Stimulated activated CD4-positive, alpha-beta T cell treated with anti-CD3 and anti-CD28 coated beads, Interleukin-12 subunit alpha, Interleukin-12 subunit beta, amount 100 ng/mL, for 48 hours (primary cell): ENCODE measurements at places on chromosomes 1 and 21.

- DNase-seq, result no peak
Observed at GRCh38 chr1:25571522-25571970, 28.1 kb downstream of the LDLRAP1 start.

DNA sequence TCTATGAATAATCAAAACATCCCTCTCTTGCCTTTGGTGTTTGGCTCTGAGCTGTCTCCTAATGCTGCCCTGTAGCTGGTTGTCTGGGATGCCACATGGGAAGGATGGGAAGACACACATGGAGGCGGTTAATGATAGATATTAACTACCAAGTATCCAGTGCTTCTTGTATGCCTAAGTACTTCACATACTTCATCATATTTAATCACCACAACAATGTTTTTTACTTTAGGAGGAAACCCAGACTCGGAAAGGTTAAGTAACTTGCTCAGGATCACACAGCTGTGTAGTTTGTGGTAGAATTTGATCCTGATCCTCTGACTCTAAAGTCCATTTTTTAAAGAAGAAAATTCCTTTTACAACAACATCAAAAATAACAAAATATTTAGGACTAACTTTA, 88.0 kb downstream of the HHAT start:
- DNase-seq, result no peak

DNA sequence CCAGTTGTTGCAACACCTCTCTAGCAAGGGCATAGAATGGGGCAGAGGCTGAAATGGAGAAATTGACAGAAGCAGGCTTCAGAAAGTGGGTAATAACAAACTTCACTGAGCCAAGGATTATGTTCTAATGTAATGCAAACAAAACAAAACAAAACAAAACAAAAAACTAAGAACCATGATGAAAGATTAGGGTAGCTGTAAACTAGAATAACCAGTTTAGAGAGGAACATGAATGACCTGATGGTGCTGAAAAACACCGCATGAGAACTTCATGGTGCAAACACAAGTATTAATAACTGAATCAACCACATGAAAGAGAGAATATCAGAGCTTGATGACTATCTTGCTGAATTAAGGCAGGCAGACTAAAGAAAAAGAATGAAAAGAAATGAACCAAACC, 1707.7 kb downstream of the BRINP3 start:
- no peak for DNase-seq

- DNase-seq, result no peak
Observed at GRCh38 chr1:39426346-39426745, 65.1 kb upstream of the BMP8A start.

GRCh38 chr1:54928327-54928726, 41.3 kb upstream of the DHCR24 start:
- DNase-seq, result no peak

- no peak for DNase-seq
Observed at GRCh38 chr1:114353262-114353661, 157.7 kb downstream of the TRIM33 start.

DNA sequence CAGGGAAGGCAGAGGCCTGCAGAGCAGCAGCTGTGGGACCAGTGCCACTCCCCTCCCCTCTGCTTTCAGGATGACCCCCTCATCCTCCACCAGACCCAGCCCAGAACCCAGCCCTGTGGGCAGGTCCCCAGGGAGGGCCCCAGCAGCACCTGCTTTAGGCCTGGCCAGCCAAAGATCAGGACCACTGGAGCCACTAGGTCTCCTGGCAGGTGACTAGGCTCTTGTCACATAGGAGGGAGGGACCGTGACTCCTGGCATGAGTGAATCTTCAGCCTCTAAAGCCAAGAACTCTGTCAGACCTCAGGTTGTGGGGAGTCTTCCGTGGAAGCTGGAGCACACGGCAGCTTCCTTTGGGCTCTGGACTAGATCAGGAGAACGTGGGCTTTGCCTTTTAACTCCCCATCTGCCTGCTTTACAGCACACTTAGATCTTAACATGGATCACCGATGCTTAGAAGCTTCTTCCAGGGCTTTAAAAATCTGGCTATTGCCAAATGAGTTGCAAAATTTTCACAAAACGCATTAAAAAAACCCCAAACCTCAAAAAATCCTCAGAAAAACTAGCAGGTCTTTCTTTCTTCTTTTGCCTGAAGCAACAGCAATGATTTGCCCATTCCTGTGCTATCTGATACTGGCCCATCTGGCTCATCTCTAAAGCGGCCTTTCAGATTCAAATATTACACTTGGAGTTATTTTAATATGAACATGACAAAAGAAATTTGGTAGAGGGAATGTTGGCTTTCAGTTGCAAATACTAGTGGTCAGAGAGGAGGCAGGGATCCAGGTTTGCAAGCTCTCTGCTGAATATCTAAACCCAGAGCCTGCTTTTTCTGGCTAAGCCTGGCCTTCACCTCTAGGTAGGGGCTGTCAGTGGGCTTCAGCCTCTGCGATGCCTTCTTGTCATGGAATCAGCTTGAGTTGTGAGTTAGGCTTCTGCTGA, 235.2 kb downstream of the SDCCAG8 start:
- no peak for DNase-seq

DNA sequence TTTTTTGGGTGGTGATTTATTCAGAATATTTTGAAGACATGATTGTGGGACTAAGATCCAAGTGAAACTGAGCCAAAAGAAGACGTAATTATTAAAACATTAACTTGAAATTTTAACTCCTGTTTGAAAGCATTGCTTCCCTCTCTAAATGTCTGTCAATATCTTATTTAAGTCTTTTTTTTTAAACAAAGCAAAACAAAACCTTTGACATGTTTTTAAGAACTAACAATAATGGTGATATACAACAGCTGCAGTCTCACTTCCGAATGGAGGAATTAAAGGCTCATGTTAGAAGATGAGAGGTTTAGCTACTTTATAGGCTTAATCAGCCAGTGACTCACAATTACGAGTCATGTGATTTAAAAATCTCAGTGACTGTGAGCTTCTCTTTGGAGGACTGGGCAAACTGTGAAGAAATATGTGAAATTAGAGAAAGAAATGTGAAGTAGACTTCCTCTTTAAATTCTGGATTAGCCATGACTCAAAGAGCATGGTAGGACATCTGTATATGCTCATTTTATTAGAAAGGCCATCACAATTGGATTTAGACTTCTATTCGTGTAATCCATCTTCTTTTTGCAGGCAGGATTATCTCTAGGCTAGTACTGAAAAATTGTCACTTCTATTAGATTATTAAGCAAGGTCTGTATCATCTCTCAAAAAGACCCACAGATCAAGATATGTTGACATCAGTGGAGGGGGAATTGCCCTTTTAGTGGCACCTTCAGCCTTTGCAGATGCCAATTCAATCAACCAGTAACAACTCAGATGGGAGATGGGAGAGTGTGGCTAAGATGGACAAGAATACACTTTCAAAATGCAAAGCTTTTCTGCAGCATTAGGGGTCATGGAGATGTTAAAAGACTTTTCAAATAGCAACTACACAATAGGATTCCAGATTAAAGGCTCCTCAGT, 28.7 kb downstream of the KCNA3 start:
- no peak for DNase-seq

DNA sequence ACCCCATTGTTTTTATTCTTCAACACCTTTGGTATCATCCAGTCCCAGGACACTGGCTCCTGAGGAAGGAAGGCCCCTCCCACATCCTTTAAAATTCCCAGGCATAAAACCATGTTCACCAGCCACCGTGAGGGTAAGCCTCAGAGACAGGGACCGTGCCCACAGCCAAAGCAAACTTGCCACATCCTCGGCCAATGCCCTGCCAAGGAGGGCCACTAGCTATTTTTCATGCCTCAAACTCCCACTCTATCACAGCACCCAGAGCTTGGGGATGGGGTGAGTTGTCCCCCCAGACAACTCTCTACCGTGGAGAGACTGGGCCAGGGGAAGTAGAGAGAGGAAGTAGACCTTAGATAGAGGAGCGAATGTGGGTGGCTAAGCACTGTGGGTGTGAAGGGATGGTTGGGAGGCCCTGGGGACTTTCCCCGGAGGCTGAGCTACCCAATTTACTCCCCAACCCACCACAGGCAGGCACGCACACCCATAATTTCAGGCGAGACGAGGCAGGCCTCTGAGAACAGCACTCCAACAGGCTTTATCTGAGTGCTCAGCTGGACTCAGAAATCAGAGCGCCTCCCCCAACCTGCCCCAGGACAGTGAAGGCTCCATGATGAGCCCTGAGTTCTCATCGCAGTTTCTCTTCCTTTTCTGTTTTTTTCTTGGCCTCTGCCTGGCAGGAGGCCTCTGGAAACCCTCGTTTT, 15.9 kb upstream of the BTG2 start:
- DNase-seq, result peak; percentile 84

DNA sequence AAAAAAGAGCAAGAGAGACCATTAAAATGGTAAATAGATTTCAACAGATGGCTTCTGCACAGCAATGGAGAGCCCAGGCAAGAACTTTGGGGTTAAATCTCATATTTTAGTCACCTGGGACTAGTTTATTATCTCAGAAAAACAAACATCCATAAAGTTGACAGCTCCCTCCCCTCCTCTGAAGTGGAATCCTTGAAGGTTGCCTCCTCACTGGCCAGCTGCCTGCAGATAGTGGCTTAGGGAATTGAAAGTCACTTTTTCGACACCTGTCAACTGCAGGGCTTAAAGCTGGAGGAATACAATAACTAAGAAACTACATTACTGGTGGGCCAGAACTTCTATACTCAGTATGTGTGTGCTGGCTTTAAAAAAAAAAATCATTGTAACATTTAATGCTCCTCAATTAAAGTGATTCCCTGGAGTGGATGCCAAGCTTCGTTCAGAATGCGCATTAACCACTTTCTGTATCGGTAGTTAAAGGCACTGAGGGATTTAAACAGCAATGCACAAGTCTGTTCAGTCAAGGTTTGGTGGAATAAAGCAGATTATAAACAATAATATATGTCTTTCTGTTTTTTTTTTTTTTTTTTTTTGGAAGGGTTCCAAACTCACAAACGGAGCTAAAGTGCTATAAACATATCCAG, 52.5 kb downstream of the LHX4 start:
- no peak for DNase-seq

DNA sequence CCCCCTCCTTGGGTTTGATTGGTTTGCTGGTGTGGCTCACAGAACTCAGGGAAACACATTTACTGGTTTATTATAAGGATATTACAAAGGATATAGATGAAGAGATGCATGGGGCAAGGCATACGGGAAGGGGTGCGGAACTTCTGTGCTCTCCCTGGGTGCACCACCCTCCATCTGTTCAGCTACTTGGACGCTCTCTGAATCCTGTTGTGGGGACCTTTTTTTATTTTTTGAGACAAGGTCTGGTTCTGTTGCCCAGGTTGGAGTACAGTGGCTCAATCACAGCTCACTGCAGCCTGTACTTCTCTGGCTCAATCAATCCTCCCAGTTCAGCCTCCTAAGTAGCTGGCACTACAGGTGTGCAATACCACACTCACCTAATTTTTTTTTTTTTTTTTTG, 7.4 kb downstream of the LURAP1 start:
- no peak for DNase-seq

GRCh38 chr1:27763358-27763757, 9.7 kb upstream of the STX12 start:
- no peak for DNase-seq

DNA sequence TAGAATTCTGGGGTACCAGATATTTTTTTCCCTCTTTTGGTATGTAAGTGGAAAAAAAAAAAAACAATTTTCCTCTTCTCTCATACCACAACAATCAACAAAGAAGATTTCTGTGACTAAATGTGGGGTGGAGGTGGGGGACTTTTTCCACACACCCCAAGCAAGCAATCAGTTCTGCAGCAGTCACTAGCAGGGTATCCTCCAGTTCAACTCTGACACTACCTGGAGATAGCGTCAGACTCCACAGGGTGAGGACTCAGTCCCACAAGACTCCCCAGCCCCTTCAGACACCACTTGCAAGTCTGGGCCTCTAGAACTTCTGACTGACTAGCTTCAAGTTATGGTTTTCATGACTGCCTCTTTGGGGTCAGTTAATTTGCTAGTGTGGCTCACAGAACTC, 6.2 kb downstream of the DHX9 start:
- peak; percentile 16 for DNase-seq

GRCh38 chr1:206491616-206492015, 15.7 kb upstream of the RASSF5 start:
- no peak for DNase-seq

DNA sequence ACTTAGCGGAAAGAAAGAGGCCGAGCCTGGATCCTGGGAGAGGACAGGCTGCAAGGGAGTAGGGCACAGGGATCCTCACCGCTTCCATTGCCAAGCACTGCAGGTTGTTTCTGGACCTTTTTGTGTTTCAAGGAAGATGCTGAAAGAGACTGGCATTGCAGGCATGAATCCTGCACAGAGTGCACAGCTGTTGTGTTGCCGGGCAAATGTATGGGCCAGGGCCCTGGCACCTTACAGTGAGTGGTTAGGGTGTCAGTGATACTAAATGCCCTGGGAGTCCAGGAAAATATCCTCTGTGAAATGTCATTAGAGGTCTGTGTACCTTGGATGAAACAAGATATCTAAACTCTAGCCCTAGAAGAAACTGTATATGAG, 145.5 kb upstream of the FGGY start:
- DNase-seq, result no peak

GRCh38 chr1:35605071-35605866, 32.2 kb downstream of the TFAP2E start:
- DNase-seq, result no peak

DNA sequence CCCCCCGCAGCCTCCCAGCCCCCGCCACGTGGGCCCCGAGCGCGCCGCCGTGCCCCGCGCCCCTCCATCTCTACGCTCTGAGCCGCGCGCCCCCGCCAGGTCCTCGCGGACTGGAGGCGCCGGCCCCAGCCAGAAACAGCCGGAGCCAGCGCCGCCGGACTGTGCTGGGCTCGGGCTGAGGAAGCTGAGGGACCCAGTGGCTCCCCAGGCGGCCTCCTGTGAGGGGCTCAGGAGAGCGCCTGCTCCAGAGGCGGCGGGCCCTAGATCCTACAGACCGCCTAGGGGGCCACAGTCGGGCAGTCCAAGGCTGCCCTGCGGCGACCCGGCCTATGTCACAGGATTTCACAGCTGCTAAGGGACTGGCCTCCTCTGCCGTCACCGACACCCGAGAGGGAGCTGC, 82.1 kb downstream of the NENF start:
- no peak for DNase-seq

- DNase-seq, result no peak
Observed at GRCh38 chr1:204888294-204888693, 17.6 kb downstream of the NFASC start.

DNA sequence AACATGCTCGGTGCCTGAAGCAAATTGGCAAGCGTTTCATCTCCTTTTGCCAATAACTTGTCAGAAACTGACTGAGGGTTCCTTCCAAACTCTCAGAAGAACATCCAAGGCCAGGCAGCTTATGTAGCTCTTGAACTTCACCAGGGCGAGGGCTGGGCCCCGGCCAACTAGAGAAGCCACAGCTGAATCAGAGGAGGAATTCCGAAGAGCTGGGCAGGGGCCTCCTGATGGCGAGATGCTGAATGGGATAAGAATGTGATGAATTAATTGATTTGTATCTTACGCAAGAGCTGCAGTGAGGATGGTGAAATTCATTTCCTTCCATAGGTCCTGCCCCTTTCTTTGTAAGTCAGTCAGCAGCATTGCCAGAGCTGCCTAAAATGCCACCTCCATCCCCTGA, 345.8 kb downstream of the KIF26B start:
- no peak for DNase-seq
